Natural killer cell (primary cell): ENCODE measurements at places on chromosomes 7 and 10. TPM values are rescaled to one million over a fixed set of nuclear protein-coding genes. Genes with fewer than 3 reads are reported as not detected.
A peak's percentile ranks its signal among the peaks of the same experiment; 100 is the strongest.

DNA sequence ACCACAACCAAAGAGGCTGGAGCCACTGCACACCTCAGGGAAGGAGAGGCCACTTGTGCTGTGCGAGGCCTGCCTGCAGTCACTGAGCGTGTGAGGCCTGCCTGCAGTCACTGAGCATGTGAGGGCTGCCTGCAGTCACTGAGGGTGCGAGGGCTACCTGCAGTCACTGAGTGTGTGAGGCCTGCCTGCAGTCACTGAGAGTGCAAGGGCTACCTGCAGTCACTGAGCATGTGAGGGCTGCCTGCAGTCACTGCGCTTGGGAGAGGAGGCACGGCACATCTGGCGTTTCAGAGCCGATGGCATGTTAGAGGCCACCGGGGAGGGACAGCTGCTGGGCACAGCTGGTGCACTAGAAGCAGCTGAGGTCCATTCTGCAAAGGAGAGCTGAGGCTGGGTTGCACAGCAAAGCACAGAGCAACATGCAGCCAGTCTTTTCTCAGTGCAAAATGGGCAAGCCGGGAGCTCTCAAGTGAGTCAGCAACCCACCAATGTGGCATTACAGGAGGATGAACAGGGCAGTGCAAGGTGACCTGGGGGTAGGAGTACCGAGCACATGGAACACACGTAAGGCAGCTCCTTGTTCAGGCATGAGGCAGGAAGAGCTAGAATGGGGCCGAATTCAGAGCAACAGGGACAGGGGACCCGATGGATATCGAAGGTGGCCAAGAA, 540.1 kb downstream of the PTPRN2 start:
- H3K36me3 ChIP-seq = no peaks in the 10 kb centered on the region
- no peak overlapping the region for H3K4me3 ChIP-seq
- H3K27me3 ChIP-seq = no peaks in the 10 kb centered on the region

IFIT1B gene
- total RNA-seq = not detected

PNLIPRP3 gene
- total RNA-seq = not detected

- no peaks in the 10 kb centered on the region for H3K27me3 ChIP-seq
- no peak for DNase-seq
- H3K36me3 ChIP-seq = no peaks in the 10 kb centered on the region
- H3K4me1 ChIP-seq = no peaks in the 10 kb centered on the region
- no peak overlapping the region for H3K4me3 ChIP-seq
Measured at GRCh38 chr7:145534301-145534700, 582.3 kb upstream of the CNTNAP2 start.

DNA sequence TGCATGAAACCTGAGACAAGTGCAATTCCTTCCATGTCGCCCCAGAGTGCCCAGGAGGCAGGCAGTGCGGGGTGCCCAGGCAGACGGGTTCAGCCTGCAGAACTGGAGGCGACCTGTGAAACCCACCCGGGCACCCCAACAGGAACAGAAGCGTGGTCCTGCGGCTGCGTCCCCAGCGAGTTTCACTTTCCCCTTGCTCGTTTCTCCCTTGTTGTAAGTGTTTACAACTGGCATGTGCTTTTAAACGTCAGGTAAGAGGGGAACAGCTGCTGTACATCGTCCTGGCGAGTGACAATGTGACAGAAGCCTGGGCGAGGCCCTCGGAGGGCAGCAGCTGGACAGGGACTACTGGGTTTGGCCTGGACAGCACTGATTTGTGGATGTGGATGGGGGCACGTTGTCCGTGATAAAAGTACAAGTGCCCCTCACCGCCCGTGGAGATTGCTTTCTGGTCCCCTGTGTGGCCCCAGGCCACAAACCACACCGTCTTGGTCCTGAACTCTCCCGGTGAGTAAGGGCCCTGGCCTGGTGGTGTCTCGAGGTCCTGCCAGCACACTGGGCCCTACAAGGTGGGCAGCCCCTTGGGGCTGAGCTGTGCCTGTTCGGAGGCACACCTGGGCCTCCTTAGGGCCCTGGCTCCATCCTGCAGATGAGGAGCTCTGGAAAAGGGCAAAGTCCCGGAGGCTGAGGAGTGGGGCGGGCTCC, 4.0 kb downstream of the VENTX start:
- peaks cover 15% of the 10 kb centered on the region for H3K27me3 ChIP-seq
- H3K4me3 ChIP-seq = peak overlapping the region; percentile 46
- H3K36me3 ChIP-seq = no peaks in the 10 kb centered on the region

GRCh38 chr10:125066764-125067450, 93.5 kb downstream of the CTBP2 start:
- H3K27ac ChIP-seq = no peak overlapping the region
- no peaks in the 10 kb centered on the region for H3K27me3 ChIP-seq
- peaks cover 49% of the 10 kb centered on the region for H3K4me1 ChIP-seq
- DNase-seq = no peak
- peaks cover 3% of the 10 kb centered on the region for H3K36me3 ChIP-seq
- H3K4me3 ChIP-seq = no peak overlapping the region

GRCh38 chr10:112374724-112375541, 1.0 kb downstream of the ACSL5 start:
- H3K27me3 ChIP-seq = no peaks in the 10 kb centered on the region
- peak overlapping the region; percentile 90 for H3K27ac ChIP-seq
- peak; percentile 60 for DNase-seq
- peaks cover 3% of the 10 kb centered on the region for H3K36me3 ChIP-seq
- H3K4me3 ChIP-seq = peak overlapping the region; percentile 90
- H3K4me1 ChIP-seq = peaks cover 44% of the 10 kb centered on the region

DNA sequence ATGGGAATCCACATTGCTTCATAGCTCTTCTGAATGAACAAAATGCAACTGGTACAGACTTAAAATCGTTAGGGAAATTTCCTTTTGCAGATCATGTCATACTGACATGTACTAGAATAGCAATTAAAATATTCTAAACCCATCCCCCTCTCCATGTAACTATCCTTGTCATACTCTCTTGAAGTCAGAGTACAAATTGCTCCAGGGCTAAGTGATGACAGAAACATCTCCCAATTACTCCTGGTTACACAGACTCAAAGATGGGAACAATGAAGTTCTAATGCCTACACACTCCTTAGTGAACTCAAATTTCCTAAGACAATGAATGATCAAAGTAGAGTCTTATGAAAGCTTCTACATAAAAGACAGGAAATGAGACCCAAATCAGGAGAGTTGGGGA, 87.2 kb downstream of the PDE1C start:
- H3K4me1 ChIP-seq = peaks cover 3% of the 10 kb centered on the region
- no peaks in the 10 kb centered on the region for H3K36me3 ChIP-seq
- no peak overlapping the region for H3K27ac ChIP-seq
- no peak overlapping the region for H3K4me3 ChIP-seq
- H3K27me3 ChIP-seq = no peaks in the 10 kb centered on the region
- DNase-seq = no peak

ZNF853 gene
- total RNA-seq = 6.5 TPM
